ENCODE measurements at places on chromosomes 12 and 14. TPM values are rescaled to one million over a fixed set of nuclear protein-coding genes. Genes with fewer than 3 reads are reported as not detected.

DNA sequence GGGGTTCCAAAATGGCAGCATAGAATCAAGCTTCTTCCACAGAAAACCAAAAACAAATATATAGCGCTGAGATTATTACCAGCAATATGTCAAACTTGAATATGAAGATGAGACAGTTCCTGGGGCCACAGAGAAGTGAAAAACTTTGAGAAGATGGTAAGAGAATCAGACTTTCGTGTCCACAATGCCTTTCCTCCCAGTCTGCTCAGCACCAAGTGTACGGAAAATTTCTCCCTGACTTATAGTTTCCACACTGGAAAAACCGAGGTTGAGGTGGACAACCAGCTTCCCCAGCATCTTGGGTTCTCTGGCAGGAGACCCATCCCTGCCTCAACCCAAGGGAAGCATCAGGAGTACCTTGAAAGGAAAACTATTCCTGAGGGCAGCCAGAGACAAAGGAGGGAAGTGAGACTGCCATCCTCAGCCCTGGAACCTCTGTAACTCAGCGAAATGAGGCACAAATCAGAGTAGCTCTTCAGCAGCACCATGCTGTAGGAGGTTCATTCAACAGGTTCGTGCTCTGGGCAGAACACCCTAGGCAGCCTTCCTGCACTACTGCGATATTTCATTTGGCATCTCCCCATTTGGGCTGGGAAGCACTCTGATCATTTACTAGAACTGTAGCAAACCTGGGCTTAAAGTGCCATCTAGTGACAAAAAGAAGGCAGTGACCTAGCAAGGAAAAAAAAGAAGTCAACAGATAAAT is 52.4 kb upstream of the CAPRIN2 start:
- DNase-seq = peak; percentile 17

DNA sequence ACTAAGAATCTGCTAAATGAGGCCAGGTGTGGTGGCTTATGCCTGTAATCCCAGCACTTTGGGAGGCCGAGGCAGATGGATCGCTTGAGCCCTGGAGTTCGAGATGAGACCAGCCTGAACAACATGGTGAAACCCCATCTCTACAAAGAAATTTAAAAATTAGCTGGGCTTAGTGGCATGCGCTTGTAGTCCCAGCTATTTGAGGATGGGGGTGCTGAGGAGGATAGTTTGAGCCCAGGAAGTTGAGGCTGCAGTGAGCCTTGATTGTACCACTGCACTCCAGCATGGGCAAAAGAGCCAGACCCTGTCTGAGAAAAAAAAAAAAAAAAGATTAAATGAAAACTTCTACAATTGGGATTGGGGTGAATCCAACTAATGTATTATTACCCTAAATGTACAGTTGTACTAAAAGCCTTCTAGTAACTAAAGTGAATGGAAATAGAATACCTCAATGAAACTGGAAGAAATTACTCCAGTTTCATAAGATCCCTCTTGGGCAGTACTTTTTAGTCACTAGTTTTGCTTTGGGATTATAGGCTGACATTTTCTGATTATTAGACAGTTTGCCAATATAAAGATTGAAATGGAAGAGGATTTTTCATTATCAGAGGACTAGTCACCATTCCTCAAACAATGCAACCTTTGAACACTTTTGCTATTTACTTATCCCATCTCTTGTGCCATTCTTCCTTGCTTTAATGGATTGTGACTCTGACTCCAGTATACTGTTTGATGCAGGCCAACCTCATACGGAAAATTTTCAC is 14.3 kb downstream of the COCH start:
- DNase-seq = no peak

DNA sequence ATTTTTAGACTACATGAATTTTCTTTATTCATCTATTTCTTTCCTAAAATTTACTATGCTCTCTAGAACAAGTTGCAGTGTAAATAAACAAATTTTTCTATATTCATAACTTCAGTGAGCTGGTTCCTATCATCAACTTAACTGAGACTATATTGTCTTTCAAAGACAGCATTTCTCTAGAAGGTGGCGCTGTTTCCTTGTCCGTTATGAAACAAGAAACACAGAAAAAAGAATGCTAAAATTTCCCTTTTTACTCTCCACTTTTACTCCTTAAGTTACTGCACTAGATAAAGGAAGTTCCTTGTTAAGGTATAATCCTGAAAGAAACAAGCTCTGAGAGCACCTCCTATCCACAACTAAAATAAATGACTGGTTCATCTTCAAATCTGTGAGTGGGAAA is 8.2 kb upstream of the CLEC2A start:
- no peak for DNase-seq

- DNase-seq = no peak
These were observed 6.8 kb upstream of the ACVR1B start for GRCh38 chr12:51944608-51945233.

The PLEKHD1 gene
- 0.03 TPM for polyA plus RNA-seq

DNA sequence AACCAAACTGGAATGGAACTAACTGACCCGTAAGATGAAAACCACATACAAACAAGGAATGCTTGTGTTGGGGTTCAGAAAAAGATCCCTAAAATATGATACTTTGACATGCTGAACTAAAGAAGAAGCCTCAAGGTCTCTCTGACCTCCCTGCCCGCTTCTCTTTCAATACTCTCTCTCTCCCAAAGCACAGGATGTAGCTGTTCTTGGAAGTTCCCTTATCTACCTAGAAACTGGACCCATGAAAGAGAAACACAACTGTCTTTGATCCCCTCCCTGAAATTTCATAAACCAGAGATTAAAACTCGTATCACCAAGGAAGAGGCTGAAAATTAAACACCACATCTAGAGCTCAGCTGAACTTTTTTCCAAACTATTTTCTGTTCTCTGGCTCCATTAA is 76.7 kb upstream of the FERMT2 start:
- DNase-seq = no peak

GRCh38 chr14:26773906-26774593 is 176.2 kb upstream of the NOVA1 start:
- DNase-seq = no peak

The TEX52 gene
- 2.8 TPM for polyA plus RNA-seq

GRCh38 chr12:7966563-7966962 is 30.6 kb upstream of the SLC2A3 start:
- DNase-seq = no peak

- DNase-seq = no peak
These were observed 966.9 kb downstream of the NRXN3 start for GRCh38 chr14:79137045-79137430.

The ATL1 gene
- 13.2 TPM for polyA plus RNA-seq

- DNase-seq = peak; percentile 68
These were observed 1.4 kb upstream of the HSP90AA1 start for GRCh38 chr14:102088012-102088792.

DNA sequence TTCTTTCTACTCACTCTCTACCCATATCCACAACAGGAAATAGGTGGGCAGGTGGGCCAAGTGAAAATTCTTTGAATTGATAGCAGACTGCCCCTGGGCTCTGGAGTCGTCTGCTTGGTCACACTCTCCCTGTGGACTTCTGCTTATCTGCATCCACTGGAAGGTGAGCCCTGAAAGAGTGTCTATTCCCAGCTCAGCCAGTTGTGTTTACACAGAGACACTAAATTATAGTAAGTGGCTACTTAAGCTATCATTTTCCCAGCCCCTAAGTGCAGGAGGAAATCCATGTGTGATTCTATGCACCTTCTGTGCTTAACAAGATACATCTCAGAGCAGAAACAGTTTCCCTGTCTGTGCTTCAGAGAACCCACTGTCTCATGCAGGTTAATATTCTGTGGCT is 338.4 kb downstream of the FUT8 start:
- no peak for DNase-seq

GRCh38 chr14:77106666-77107065 is 8.6 kb downstream of the CIPC start:
- no peak for DNase-seq

DNA sequence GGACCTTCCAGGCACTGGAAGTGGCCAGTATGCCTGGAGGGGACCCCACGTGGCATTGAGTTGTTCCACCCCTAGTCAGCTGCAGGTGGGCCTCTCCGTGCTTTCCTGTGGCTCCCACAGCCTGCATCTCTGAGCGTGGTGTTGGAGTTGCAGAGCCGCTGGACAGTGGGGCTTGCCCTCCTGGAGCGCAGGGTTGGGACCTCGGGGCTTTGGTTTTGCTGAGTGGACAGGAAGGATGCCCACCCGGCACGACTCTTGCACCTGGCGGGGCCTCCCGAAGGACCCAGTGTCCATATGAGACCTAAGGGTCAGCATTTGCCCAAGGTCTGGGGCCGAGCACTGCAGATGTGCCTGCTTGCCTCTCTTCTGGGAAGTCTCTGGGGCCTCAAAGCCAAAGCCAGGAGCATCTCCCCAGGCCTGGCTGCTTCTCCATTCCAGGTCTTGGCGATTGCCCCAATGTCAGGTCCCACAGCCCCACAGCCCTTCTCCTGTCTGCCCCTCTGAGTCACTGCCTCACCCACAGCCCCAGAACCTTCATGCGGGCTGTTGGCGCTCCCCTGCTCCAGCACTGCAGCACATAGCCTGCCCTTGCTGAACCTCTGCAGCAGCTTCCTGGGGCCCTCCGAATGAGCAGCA is 1.5 kb downstream of the PACS2 start:
- DNase-seq = no peak

- DNase-seq = no peak
These were observed 54.5 kb downstream of the CRACR2A start for GRCh38 chr12:3698218-3698974.

The EPYC gene
- 0.13 TPM for polyA plus RNA-seq

DNA sequence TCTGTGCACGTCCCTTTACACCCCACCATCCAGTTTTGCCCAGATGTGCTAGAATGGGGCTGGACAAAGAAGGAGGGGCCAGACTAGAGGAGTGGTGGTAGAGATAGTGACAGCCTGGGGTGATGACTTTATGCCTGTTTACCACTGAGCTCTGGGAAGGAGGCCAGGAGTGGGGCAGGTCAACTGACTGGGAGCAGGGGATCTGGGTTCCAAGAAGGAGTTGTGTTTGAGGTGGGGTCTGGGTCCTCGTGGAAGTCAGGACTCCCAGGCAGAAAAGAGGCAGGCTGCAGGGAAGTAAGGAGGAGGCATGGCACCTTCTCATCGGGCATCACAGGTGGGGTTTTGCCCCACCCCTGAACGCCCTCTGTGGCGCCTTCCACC is 315 bp downstream of the LTB4R2 start:
- no peak for DNase-seq

GRCh38 chr12:125492354-125493270 is 427.4 kb downstream of the AACS start:
- DNase-seq = no peak

The PAH gene
- polyA plus RNA-seq = 172 TPM

- no peak for DNase-seq
These were observed 42.2 kb upstream of the TBX3 start for GRCh38 chr12:114726092-114726710.

DNA sequence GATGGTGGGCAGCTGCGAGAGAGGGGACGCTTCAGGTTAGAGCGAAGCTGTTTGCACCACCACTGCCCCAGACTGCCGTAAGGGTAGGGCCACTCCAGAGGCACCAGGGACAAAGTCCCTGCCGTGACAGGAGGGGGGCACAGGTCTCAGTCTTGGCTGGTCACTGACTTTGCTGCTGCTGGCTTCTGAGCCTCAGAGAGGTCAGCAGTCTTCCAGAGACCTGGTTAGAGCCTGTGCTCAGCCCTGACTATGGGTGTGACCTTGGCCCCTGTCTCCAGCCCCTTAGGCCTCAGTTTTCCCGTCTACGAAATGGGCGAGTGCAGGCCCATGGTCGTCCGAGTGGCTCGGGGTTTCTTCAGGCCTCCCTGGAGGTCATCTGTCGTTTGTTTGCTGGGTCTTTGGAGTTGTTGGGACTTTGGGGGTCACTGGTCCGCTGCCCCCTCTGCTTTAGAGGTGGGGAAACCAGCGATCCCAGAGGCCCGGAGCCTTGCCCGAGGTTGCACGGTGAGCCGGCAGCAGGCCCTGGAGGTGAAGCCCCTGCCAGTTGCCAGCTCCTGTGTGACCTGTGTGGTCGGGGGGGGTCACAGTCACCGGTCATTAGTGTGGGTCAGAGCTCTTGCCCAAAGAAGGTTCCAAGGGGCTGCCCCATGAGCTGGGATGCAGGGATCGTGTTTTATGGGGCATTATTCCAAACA is 15.3 kb downstream of the MEG3 start:
- DNase-seq = no peak

The P2RX4 gene
- polyA plus RNA-seq = 91.9 TPM

DNA sequence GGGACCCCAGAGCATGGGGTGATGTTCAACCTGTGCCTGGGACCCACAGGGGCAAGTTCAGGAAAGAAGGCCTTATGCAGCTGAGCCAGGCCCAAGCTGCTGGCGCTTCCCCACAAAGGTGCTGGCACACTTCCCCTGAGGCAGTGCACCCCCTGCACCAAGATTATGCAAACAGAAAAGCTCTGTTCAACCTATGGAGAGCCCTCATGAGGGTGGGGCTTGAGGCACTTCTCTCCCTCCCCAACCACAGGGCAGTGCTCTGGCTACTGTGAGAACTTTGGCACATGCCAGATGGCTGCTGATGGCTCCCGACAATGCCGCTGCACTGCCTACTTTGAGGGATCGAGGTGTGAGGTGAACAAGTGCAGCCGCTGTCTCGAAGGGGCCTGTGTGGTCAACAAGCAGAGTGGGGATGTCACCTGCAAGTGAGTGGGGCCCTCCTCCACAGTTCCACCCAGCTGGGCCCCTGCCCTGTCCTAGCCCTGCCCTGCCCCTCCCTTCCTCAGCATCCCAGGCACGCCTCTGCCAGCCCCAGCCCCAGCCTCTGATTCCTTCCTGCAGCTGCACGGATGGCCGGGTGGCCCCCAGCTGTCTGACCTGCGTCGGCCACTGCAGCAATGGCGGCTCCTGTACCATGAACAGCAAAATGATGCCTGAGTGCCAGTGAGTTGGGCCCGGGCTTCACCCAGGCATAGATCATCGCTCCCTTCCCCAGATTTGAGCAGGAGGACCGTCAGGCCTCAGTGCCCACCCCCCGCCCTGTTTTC is 5.5 kb upstream of the NXPH4 start:
- DNase-seq = no peak

The POU6F1 gene
- 6.8 TPM for polyA plus RNA-seq

- peak; percentile 96 for DNase-seq
These were observed at the start of gene P2RX4 for GRCh38 chr12:121209624-121210572. Gene P2RX4 (plus strand): TSS chr12:121210129. CDS start chr12:121210165, 36 bp downstream.

GRCh38 chr12:117235261-117235660 is 45.0 kb upstream of the FBXO21 start:
- no peak for DNase-seq

All from large intestine (tissue), 12 donors.